COLO829 (cell line): ENCODE measurements at places on chromosomes 16 and 17.
A peak's percentile ranks its signal among the peaks of the same experiment; 100 is the strongest.

- DNase-seq: no peak
Observed at GRCh38 chr16:17246974-17247732, 223.6 kb downstream of the XYLT1 start.

- peak; percentile 22 for DNase-seq
Observed at GRCh38 chr17:47188271-47188875, 722 bp downstream of the CDC27 start.

- no peak for DNase-seq
Observed at GRCh38 chr17:56850591-56850990, 16.6 kb downstream of the DGKE start.

DNA sequence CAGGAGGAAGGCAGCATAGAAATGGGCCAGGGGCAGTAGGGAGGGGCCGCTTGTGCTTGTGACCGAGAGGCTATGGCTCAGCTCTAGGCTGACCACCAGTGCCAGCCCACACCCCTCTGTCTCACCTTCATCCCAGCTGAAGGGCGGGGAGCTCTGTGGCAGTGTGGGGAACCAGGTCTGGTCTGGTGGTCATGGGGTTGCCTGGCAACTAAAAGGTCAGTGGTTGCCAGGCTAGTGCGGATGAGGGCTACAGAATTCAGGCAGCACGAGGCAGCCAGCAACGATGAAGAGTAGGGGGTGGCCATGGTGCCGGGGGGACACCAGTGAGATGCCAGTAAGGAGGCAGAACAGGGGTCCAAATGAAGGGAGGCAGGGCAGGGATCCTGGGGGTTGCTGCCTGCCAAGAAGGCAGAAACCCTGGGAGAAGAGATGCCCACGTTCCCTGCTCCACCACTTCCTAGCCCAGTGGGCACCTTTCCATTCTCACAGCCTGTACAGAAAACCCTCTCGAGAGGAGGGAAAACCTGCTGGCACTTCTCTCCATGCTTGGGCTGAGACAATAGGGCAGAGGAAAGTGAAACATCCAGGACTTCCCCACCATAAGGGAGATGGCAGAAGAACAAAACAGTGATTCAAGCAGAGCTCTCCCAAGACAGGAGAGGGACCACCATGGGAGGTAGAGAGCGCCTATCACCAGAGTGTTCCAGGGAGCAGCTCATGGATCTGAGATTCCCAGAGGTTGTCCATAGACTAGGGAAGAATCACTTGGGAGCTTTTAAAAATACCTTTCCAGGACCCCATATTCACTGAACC lies 39.7 kb downstream of the SRCIN1 start:
- no peak for DNase-seq

DNA sequence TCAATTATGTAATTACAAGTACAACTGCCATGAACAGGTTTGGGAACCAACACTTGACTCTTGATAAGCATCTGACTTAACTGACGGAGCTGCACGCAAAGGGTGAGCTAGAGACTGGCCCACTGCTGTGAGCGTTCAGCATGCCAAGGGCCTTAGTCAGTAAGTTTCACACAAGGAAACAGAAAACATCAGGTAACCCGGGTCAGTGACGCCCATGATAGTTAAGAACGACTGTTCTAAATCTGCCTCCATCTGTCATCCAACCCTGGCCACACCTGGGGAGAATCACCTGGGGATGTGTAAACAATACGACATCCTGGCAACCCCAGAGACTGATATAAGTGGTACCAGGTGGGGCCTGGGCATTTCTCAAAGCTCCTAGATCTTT lies 12.3 kb downstream of the SMIM5 start:
- no peak for DNase-seq

DNA sequence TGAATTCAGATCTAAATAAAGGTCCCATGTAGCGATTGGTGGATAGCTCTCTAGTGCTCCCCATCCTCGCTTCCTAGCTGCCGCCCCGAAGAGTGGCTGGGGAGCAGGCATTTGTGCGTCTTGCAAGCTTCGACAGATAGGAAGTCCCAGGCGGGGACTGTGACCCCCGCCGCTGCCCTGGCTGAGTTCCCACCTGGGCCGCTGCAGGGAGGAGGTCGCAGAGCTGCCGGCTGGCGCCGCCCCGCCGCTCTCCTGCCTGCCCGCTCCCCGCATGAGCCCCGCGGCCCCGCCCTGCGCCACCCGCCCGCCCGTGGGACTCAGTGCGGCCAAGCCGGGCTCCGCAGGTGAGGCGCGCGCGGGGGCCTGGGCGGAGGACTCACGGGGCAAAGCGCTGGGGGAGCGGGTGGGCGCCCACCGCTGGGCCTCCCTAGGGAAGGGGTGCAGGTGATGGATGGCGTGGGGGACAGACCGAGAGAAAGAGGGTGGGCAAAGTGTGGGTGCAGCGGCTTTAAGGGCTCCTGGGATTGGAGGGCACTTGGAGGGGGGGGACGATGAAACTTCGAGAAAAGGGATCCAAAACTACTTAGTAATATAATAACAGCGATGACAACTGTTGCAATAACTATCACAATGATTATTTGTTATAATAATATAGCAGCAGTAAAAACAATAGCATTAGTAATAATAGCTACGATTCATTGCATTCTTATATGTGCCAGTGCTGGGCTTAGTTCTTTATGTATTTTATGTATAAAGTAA lies at the start of gene OTOA:
OTOA (plus strand) TSS at position 80 of the 759 bp plus-strand sequence. CDS start 14,547 bp downstream, outside the sequence.
- DNase-seq: no peak

- no peak for DNase-seq
Observed at GRCh38 chr17:79171188-79171587, 96.6 kb downstream of the ENGASE start.

GRCh38 chr17:38920374-38921291 lies 4.8 kb upstream of the LASP1NB start:
- DNase-seq: no peak

- DNase-seq: no peak
Observed at GRCh38 chr16:28133666-28134065, 70.2 kb upstream of the GSG1L start.

- DNase-seq: no peak
Observed at GRCh38 chr16:76681296-76681695, 404.1 kb downstream of the CNTNAP4 start.

DNA sequence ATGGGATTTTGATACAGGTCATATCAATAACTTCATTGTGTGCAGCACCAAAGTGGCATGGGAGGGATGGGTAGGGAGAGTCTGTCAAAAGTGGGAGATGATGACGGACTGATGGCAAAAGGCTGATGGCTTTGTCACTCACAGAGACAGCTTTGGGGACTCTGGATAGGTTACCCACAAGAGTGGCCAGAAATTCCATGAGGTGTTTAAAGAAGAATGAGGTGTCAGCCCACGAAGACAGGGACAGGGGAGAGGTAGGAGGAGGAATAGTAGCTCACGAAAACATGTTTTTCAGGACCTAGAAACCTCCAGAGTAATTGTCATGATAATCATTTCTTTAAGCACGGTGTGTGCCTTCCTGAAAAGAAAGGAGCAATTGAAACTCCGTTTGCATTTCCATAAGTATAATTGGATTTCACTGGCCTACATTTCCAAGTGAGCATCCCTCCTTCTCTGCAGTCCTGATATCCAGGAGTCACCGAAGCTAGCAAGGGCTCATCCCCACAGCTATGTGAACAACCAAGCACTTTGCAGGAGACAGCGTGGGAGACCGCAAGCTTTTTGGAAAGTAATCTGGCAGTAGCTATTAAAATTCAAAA lies 60.0 kb downstream of the HSD17B2 start:
- no peak for DNase-seq

DNA sequence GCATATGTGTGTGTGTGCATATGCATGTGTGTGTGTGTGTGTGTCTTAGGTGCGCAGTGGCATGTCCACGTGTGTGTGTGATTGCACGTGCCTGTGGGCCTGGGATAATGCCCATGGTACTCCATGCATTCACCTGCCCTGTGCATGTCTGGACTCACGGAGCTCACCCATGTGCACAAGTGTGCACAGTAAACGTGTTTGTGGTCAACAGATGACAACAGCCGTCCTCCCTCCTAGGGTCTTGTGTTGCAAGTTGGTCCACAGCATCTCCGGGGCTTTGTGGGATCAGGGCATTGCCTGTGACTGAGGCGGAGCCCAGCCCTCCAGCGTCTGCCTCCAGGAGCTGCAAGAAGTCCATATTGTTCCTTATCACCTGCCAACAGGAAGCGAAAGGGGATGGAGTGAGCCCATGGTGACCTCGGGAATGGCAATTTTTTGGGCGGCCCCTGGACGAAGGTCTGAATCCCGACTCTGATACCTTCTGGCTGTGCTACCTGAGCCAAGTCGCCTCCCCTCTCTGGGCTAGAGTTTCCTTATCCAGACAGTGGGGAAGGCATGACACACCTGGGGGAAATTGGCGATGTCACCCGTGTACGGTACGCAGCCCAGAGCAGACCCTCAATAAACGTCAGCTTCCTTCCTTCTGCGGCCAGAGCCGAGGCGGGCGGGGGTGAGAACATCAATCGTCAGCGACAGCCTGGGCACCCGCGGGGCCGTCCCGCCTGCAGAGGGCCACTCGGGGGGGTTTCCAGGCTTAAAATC lies 47.6 kb downstream of the IL21R start:
- DNase-seq: no peak

- DNase-seq: no peak
Observed at GRCh38 chr16:30623536-30624283, 13.5 kb upstream of the ZNF689 start.

DNA sequence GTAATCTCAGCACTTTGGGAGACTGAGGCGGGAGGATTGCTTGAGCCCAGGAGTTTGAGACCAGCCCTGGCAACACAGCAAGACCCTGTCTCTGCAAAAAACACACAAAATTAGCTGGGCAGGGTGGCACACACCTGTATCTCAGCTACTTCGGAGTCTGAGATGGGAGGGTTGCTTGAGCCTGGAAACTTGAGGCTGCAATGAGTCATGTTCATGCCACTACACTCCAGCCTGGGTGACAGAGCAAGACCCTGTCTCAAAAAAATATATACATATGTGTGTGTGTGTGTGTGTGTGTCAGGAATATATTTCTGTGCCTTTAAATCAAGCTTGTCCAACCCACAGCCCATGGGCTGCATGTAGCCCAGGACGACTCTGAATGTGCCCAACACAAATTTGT lies 55.2 kb downstream of the CRISPLD2 start:
- DNase-seq: no peak

DNA sequence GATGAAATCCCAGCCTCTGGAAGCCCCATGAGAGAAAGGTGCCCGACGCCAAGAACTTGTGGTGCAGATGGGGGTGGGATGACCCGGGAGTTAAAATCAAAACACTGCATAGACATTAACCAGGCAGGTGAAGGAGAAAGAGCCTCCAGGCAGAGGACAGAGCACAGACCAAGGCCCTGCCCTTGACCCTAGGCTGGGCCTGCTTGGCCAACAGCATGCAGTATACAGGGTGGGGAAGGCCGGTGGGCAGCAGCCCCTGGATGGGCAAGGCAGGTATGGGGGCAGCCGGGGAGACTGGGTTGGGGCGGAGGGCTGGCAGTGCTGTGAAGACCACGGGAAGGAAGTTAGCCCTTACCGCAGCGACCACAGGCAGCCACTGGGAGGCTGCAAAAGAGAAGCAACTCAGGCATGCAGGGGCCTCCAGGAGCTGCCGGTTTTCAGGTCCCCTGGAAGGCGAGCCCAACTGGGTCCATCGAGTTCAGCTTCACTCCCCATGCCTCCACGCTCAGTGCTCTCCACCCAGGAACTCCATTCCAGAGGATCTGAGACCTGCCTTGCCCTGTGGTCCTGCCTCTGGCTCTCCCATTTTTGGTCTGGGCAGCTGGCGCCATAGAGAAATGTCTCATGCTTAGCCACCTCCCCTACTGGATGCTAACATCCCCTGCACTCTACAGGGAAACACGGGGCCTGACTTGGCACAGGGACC lies 81.2 kb downstream of the C16orf95 start:
- no peak for DNase-seq

GRCh38 chr16:24077292-24077691 lies 178.8 kb upstream of the CACNG3 start:
- no peak for DNase-seq

DNA sequence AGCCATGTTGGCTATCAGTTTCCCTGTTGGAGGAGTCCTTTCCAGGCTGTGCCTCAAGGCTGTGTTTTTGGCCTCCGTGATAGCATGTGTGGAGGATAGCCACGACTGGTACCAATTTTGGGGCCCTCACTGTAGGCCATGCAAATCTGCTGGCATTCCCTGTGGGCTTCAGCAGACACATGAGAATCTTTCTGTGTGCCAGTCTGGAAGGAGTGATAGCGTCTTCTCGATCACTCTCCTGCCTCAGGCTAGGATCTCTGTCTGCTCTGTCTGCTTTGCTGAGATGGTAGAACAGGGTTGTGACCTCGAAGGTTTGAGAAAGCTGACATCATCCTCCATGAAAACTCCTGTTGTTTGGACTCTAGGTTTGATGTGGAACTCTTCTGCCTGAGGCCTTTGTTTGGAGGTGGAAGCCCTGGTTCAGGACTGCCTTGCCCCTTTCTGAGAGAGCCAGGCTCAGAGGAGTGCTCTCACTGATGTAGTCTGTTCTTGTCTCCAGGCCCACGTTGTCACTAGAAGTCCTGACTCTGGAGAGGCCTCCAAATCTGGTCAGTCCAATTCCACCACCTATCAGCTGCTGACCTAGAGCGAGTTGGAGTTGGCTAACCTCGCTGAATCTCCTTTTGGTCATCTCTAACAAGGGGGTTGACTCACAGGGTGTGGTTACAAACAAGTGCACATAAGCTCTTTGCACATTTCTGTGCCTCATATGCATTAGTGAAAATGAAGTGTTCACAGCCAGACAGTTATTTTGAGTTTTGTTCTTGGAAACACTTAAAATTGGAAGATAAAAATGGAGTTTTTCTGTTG lies 12.1 kb upstream of the EDC4 start:
- DNase-seq: peak; percentile 55

GRCh38 chr16:27211026-27211425 lies 7.7 kb downstream of the KDM8 start:
- DNase-seq: no peak

DNA sequence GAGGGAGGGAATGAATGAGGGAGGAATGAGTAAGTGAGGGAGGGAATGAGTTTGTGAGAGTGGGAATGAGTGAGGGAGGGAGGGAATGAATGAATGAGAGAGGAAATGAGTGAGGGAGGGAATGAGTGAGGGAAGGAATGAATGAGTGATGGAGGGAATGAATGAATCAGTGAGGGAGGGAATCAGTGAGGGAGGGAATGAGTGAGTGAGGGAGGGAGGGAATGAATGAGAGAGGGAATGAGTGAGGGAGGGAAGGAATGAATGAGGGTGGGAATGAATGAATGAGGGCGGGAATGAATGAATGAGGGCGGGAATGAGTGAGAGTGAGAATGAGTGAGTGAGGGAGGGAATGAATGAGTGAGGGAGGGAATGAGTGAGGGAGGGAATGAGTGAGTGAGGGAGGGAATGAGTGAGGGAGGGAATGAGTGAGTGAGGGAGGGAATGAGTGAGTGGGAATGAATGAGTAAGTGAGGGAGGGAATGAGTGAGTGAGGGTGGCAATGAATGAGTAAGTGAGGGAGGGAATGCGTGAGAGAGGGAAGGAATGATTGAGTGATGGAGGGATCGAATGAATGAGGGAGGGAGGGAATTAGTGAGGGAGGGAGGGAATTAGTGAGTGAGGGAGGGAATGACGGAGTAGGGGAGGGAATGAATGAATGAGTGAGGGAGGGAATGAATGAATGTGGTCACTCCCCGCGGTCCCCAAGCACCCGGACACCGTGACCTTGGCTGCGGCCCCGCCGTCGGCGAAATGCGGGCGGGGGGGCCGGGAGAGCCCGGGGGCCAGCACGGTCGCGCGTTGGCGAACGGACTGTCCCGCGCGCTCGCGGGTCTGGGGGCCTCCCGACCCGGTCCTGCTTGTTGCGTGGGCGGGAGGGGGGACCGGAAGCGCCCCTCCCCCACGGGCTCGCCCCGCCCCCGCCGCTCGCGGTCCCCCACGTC lies 1.1 kb upstream of the UBE2I start:
- DNase-seq: peak; percentile 35

GRCh38 chr17:46152423-46152822 lies 40.8 kb downstream of the KANSL1 start:
- DNase-seq: no peak

GRCh38 chr17:29076087-29076486 lies 33.1 kb downstream of the PIPOX start:
- no peak for DNase-seq
